Stimulated activated CD4-positive, alpha-beta T cell treated with anti-CD3 and anti-CD28 coated beads, Interleukin-4, amount 100 ng/mL, for 48 hours (primary cell): ENCODE measurements at places on chromosomes 6 and 20.

DNA sequence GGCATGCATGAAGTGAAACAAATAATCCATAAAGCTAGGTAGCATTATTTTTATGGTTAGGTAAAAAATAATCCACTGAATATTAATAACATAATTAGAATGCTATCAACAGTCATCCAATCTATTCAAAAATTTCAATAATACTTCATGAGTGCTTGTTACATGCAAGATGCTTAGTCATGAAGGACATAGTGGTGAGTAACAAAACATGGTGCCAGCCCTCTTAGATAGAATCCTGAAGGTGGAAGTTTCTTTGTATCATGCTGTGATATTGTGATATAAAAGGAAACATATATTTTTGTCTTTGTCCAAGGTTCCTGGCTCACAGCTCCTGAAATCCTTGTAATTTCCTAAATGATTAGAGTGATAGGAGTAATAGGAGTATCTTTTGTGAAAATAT, 14.9 kb downstream of the RCAN2 start:
- DNase-seq: no peak

GRCh38 chr6:22432060-22432459, 135.2 kb upstream of the PRL start:
- no peak for DNase-seq

GRCh38 chr6:16691324-16691723, 69.9 kb downstream of the ATXN1 start:
- no peak for DNase-seq

GRCh38 chr20:58746620-58747019, 54.0 kb downstream of the NPEPL1 start:
- no peak for DNase-seq

GRCh38 chr6:17115251-17116116, 13.6 kb downstream of the STMND1 start:
- no peak for DNase-seq

GRCh38 chr6:22925920-22926789, 356.8 kb downstream of the HDGFL1 start:
- no peak for DNase-seq

DNA sequence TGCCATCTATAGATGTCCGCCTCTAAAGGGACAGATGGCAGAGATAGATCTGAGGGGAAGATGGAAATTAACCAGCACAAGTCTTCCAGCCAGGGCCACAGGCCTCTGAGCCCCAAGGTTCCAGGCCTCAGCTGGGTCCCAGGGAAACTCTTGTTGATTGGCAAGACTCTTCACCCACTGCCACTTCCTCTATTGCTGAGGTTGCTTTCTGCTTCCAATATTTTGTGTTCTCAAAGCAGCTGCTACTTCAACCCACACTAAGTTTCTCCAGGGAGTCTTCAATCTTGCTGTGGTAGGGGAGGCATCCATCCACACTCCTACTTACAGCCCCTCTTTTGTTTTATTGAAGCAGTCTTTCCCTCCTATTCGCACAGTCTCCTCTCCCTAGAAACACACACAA, 36.4 kb upstream of the SASH1 start:
- DNase-seq: no peak

GRCh38 chr20:40720826-40721225, 31.8 kb upstream of the MAFB start:
- DNase-seq: no peak

DNA sequence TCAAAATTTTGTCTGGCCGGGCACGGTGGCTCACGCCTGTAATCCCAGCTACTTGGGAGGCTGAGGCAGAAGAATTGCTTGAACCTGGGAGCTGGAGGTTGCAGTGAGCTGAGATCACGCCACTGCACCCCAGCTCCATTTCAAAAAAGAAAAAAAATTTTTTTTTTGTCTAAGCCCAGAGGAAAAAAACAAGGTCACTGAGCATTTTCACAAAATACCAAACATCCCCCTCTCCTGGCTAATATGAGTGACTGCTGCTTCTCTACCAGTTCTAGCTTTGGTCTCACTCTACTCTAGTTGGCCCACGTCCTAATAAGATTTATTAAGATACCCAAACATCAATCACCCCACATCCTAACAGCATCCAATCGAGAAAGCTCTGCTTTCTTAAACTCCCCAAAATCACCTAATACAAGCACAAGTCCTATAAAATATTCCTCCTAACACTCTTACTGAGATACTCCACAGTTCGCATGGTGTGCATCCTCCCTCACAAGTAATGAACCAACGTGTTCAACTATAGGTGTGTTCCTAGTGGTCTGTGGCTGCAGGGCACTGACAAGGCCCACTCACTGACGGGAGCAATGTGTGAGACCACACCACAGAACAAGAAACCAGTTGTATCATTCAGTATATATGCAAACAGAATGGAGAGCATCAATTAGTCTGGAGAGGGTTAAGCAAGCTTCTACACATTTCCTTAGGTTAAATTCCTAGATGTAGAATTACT, 64.2 kb downstream of the FKBP5 start:
- DNase-seq: no peak

GRCh38 chr6:98828941-98829411, 5.4 kb upstream of the POU3F2 start:
- no peak for DNase-seq

DNA sequence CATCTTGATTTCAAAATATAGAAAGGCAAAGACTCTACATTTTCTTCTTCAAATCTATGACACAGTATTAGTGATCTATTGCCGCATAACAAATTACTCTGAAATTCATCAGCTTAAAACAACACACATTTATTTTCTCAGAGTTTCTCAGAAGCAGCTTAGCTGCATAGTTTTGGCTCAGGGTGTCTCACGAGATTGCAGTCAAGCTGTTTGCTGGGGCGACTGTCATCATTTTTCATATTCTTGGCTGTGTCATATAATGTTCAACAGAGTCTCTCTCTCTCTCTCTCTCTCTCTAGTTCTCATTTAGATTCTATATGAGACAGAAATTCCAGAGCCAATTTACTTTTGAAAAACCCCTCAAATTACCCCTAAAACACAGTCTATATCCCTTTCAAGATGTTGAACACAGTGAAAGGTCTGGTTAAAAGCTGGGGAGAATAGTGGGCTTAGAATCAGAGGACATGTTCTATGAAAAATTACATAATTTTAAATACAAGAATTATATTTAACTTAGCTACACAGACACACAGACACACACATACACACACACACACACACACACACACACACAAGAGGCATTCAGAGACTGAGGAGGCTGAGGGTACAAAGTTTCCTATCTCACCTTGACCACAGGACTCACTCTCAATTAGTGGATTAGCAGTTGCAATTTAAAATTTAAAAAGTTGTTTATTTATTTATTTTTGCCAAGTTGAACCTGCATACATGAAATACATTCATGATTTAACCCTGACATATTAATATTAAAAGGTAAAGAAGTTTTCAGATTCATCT, 86.7 kb downstream of the MKKS start:
- DNase-seq: no peak

DNA sequence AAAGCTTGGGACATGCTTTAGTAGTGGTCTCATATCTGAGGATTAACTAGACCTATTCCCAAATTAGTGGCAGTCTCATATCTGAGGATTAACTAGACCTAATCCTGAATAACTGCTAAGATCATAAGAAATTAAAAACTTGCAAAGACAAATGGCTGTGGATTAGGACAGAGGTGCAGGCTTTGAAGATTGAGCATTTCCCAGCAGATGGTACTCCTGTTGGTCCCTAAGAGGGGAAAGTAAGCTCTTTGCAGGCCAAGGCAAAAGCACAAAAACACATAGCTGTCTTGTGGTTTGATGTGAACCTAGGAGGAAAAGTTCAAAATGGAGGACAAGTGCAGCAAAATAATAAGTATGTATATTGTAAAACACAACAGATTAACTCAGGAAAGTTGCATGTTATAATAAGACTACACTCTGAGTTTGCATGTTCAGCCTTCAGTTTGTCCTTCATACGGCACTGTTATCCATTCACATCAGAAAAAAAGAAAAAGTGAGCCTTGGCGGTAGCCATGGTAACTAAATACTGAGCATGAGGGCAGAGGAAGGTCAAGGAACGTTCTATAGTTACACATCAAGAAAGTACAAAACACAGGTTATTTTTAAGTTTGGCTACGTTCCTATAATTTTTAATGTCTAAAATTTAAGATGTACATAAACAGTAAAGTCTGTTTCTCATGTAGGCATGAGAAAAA, 62.8 kb downstream of the FILIP1 start:
- DNase-seq: no peak

GRCh38 chr6:34549026-34549803, 6.9 kb downstream of the SPDEF start:
- DNase-seq: no peak

GRCh38 chr6:64874776-64875175, 832.2 kb downstream of the EYS start:
- no peak for DNase-seq

GRCh38 chr20:31830406-31830981, 11.3 kb downstream of the MYLK2 start:
- no peak for DNase-seq

DNA sequence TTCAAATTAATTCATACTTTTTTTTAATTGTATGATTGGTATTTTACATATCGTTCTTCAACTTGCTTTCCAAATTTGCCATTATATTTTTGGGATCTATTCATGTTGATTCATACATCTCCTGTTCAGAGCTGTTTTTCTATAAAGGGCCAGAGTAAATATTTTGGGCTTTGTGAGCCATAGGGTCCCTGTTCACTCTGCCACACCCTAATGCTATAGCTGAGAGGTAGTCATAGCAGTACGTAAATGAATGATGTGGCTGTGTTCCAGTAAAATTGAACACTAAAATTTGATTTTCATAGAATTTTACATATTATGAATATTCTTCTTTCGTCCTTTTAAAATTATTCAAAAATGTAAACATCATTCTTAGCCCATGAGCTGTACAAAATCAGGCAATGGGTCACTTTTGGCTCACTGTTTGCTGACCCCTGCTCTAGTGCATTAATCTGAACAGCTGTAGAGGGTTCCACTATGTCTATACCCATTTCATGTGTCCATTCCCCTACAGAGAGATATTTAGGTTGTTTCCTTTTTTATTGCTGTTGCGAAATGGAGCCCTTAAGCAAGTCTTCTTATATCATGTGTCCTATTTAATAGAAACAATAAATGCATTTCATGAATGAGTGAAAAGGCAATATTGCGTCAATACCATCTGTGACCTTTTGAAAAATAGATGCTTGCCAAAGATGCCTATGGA, 136.4 kb upstream of the SALL4 start:
- DNase-seq: no peak

DNA sequence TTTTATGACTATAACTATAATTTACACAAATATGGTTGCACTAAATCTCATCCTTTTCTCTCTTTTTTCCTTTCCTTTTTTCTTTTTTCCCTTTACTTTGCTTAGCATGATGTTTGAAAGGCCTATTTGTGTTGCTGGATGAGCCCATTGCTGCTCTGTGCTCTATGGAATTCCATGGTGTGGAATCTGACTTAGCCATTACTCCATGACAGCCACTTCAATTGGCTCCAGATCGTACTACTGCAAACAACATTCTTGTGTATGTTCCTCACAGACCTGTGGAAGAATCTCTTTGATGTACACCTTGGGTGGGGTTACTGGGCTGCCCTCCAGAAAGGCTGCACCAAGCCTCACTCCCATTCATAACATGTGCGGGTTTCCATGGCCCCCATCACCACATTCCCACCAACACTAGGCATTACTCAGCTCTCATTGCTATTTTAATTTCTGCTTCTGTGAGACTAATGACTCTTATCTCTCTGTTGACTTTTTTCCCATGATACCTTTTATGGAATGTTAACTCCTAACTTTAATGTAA, 979.0 kb downstream of the KIF16B start:
- DNase-seq: no peak

- no peak for DNase-seq
These were observed 30.2 kb downstream of the SNX9 start for GRCh38 chr6:157853018-157853805.

DNA sequence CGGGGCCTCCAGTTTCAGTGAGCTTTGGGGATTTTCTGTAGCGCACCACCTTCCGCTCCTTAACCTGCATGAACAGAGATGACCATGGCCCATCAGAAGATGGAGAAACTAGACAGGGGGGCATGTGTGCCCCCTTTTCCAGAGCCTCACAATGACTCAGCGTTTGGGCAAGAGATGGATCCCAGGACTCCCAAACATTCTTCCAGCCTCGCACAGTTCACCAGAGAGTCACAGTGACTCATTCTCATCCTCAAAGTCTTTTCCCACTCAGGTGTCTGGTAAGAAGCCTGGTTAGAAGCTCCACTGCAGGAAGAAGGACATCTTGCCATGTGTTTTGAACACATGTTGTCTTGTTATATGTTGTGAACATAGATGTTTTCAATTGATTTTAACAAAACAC, 76.2 kb upstream of the FRMD1 start:
- DNase-seq: no peak

DNA sequence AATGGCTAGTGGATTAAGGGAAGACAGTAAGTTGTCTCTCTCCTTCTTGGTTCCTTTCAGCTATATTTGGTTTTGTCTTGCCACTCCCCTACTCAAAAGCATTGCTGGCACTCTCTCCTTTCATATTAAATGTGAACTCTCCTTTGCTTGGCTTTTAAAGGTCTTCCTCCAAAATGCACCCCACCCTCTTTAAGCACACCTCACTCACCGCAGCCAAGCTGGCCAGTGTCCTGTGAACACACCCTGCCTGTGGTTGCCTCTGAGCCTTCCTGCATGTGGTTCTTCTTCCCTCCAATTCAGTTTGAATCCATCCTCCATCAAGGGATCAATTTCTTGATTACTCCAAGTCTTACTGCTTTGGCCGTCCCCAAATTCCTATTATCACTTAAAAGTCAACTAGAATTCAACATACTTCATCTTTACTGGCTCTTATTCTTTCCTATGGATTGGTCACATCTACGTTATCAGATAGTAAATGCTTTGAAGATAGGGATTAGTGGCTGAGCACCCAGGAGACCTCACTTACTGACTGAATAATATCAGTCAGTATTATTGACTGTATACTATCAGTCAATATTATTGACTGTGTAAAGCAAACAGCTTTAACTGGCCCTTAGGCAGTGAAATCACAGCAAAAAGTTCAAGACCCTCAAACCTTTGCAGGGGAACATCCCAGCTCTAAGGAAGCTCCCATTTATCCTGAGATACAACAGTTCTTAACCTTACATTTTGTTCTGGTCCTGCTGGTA, 41.6 kb upstream of the SPDEF start:
- DNase-seq: no peak

DNA sequence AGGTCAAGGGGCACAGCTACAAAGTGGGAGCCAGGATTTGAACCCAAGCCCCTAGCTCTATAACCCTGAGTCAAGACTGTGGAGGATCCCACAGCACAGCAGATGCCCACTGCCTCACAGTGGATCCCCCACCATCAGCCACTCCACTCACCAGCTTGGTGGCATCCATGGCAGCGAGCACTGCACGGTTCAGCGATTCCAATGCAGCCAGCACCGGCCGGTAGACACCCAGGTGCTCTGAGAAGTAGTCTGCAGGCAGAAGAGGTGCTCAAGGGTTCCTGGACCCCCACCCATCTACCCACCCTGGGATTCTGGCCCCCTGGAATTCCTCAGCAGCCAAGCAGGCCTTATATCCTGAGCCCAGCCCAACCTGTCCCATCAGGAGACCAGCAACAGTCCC, 2.5 kb downstream of the ACTL10 start:
- no peak for DNase-seq

GRCh38 chr6:29924731-29925130, 17.6 kb upstream of the HLA-A start:
- no peak for DNase-seq

- DNase-seq: no peak
These were observed 52.3 kb downstream of the MOCS1 start for GRCh38 chr6:39881851-39882530.
